Mesothelial cell of epicardium (in vitro differentiated cells): ENCODE measurements at places on chromosomes 3 and 15.

- H3K27me3 ChIP-seq, result peaks cover 36% of the 10 kb centered on the region
- H3K27ac ChIP-seq, result no peak overlapping the region
- H3K4me1 ChIP-seq, result no peaks in the 10 kb centered on the region
- no peak overlapping the region for H3K4me3 ChIP-seq
These were observed 217.7 kb downstream of the ARPP21 start for GRCh38 chr3:35857004-35857403.

DNA sequence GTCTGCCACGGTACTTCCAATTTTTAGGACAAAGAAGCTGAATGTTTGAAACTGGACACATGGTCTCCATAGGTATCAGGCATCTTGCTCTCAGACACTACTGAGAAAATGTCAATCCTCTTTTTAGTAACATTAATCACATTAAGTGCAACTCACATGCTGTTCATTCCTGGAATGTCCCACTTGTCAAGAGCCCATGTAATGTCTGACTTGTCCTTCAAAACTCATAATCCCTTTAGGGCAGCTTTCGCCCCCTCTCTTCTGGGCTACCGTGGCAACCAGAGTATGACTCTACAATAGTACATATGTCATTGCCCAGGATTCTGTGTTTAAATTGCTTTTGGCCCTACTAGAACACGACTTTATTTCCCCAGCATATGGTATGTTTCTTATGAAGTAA lies 12.3 kb downstream of the NUDT16 start:
- no peak for DNase-seq
- H3K36me3 ChIP-seq, result no peaks in the 10 kb centered on the region
- no peaks in the 10 kb centered on the region for H3K4me1 ChIP-seq

DNA sequence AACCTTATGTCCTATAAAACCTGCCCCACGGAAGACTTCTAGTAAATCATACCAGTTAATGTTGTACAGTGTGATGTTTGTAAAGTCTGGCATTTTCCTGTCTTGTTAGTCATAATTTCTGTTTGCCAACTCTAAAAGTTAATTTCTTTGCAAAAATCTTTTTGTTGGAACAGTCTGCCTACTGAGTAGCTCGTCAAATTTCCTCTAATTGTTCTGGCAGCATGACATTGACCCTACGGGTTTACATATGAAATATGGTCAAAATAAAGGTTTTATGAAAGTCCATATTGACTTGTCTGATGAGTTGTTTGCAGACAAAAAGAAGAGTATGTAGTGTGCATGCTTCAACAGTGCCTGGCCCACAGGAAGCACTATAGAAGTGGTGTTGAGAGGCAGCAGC lies 79.8 kb upstream of the SOX2 start:
- peaks cover 10% of the 10 kb centered on the region for H3K4me1 ChIP-seq
- no peaks in the 10 kb centered on the region for H3K36me3 ChIP-seq
- H3K27ac ChIP-seq, result no peak overlapping the region
- no peak for DNase-seq
- no peak overlapping the region for H3K4me3 ChIP-seq

GRCh38 chr15:60704129-60704528 lies 225.2 kb upstream of the ICE2 start:
- H3K27me3 ChIP-seq, result peaks cover 7% of the 10 kb centered on the region
- no peak overlapping the region for H3K4me3 ChIP-seq
- peaks cover 2% of the 10 kb centered on the region for H3K4me1 ChIP-seq
- H3K27ac ChIP-seq, result no peak overlapping the region

DNA sequence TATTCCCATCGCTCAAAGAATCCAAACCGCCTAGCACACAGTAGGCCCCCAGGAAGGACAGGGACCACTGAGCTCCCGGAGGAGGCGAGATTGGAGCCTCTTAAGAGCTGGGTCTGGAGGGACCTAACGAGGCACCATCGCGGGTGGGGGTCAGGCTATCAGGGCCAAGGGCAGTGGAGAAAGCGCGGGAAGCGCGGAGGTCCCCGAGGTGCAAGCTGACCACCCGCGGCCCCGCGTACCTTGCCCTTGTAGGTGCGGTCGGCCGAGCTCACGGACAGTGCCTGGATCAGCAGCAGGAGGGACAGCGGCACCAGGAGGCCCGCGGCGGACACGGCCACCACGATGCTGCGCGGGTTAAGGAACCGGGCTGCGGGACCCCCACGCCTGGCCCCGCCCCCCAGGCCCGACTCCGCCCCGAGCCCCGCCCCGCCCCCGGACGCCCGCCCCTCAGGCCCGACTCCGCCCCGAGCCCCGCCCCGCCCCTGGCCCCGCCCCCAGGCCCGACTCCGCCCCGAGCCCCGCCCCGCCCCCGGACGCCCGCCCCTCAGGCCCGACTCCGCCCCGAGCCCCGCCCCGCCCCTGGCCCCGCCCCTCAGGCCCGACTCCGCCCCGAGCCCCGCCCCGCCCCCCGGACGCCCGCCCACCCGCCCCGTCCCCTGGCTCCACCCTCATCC lies 3.9 kb downstream of the ZDHHC19 start:
- H3K4me3 ChIP-seq, result peak overlapping the region; percentile 48
- no peak for DNase-seq
- no peak overlapping the region for H3K27ac ChIP-seq
- no peaks in the 10 kb centered on the region for H3K36me3 ChIP-seq

- H3K27me3 ChIP-seq, result no peaks in the 10 kb centered on the region
- peak overlapping the region; percentile 96 for H3K27ac ChIP-seq
- peak; percentile 82 for DNase-seq
- H3K36me3 ChIP-seq, result peaks cover 20% of the 10 kb centered on the region
These were observed 1.5 kb upstream of the FAM131A start for GRCh38 chr3:184335661-184336546.

GRCh38 chr3:172285844-172286243 lies 162.4 kb downstream of the GHSR start:
- no peak overlapping the region for H3K4me3 ChIP-seq
- H3K27ac ChIP-seq, result peak overlapping the region; percentile 60
- no peak for DNase-seq
- peaks cover 24% of the 10 kb centered on the region for H3K36me3 ChIP-seq
- peaks cover 67% of the 10 kb centered on the region for H3K4me1 ChIP-seq
- no peaks in the 10 kb centered on the region for H3K27me3 ChIP-seq

DNA sequence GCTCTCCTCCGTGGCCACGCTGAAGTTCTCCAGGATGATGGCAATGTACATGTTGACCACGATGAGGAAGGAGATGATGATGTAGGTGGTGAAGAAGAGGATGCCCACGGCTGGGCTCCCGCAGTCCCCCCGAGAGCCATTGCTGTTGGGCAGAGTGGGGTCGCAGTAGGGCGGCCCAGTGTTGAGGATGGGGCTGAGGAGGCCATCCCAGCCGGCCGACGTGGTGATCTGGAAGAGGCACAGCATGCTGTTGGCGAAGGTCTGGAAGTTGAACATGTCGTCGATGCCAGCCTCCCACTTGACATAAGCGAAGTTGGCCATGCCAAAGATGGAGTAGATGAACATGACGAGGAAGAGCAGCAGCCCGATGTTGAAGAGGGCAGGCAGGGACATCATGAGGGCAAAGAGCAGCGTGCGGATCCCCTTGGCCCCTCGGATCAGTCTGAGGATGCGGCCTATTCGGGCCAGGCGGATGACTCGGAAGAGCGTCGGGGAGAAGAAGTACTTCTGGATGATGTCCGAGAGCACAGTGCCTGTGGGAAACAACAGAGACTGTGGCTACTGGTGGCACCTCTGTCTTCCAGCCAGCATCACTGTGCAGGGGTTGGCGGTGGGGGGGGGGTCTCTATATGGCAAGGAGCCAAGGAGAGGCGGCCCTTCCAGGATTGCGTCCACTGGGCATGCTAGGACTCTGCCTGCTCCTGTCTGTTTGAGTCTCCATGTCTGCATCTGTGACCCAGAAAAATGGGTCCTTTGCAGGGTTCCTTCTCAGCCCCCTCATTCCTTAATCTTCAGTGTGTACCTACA lies 55.1 kb downstream of the EXOG start:
- peaks cover 4% of the 10 kb centered on the region for H3K4me1 ChIP-seq
- peaks cover 4% of the 10 kb centered on the region for H3K27me3 ChIP-seq
- no peak overlapping the region for H3K27ac ChIP-seq
- H3K36me3 ChIP-seq, result no peaks in the 10 kb centered on the region
- H3K4me3 ChIP-seq, result no peak overlapping the region
